RPMI7951 (cell line): ENCODE measurements at places on chromosomes 13 and 19. TPM values are rescaled to one million over a fixed set of nuclear protein-coding genes. Genes with fewer than 3 reads are reported as not detected.

GRCh38 chr13:28548872-28549271 lies 53.9 kb upstream of the FLT1 start:
- no peak for DNase-seq

GRCh38 chr19:33358408-33358807 lies 15.1 kb upstream of the CEBPG start:
- DNase-seq, result no peak

GRCh38 chr19:56158170-56158757 lies 17.2 kb downstream of the ZNF444 start:
- DNase-seq, result no peak

DNA sequence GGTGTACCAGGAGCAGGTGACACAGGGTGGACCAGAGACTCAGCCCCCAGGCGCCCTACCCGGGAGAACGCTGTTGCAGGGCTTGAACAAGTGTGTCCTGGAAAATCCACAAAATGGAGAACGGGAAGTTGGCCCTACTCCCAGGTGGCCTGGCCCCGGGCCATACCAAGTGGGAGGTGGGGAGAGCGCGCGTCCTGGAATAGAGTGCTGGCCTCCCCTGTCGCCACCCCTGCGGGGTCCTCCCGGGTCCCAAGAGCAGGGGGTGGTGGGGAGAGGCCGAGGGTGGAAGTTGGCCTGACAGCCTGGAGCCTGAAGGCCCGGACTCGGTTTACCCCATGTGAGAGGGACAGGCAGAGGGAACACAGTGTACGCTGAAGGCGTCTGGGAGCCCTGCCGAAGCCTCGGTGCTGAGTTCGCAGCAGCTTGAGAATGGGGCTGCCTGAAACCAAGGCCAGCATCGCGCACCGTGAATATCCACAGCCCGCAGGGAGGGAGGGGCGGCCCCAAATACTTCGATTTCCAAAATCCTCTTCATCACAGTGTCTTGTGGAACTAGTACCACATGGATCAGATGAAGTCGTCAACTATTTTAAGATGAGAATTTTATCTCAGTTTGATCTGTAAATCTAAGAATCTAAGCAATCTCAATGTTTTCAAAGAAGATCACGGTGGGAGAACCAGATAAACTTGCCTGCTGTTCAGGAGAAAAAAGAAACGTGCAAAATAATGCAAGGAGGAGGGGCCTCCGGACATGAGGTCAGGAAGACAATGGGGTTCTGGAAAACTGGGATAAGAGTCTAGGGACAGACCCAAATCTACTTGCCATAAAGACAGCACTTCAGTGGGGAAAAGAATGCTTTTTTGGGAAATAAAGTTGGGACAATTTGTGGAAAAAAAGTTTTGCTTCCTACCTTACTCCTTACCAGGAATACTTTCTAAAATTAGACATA lies 10.4 kb upstream of the KLF16 start:
- DNase-seq, result no peak

GJB6 gene
- not detected in 2 replicates for total RNA-seq

GRCh38 chr13:77285098-77285497 lies 41.8 kb downstream of the MYCBP2 start:
- no peak for DNase-seq

DNA sequence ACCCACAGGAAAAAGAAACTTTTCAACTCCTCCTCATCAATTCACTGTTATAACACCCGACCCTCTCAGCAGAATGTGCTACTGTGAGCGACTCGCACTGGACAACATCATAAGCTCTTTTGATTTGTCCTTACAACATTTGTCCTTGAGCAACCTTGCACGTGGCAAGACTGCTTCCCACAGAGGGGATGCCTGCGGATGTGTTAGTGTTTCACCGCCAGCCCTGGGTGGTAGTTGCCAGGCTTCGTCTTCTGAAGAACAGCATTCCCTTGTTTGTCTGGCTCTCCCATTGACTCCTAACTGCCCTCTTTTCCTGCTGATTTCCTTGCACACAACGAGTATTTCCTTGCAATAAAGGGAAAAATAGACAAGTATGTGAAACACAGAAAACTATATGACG lies 111.4 kb upstream of the SLC7A1 start:
- peak; percentile 67 for DNase-seq

DNA sequence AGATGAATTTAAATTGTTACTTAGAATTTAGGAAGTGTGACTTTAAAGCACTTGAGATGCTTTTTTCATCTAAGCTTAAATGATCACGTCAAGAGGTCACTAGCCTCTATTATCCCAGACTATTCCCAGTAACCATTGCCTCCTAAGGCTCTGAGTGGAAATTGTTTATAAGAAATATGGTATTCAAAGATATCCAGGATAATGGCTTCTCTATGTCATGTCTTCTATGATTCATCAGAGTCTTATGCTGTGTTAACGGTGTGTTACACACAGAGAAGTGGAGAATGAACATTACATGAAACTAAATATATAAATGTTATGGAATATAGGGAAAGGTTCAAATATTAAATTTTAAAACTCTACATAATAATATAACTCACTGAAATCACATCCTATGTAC lies 79.8 kb upstream of the NBEA start:
- DNase-seq, result no peak

ABHD8 gene
- 16.5 and 17.9 TPM in 2 replicates for total RNA-seq

DNA sequence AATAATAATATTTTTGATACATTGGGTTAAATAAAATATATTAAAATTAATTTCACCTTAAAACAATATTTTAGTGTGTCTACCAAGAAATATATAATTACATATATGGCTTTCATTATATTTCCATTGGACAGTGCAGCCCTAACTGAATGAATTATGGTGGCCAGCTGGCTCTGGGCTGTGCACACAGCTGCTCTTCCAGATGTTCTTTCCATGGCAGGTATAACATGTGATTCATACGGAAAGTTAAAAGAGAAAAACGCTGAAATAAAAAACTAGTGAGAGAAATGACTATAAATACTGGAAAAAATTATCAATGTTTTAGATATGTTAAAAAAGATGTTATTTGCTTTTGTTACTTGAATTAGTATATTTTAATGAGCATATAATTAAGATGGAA lies 216.3 kb downstream of the RGCC start:
- DNase-seq, result no peak

- DNase-seq, result peak; percentile 84
Observed at GRCh38 chr19:47713046-47714021, at the start of gene EHD2. Gene EHD2, plus strand, starts transcription at chr19:47713422. Its CDS starts 3,191 bp downstream, at chr19:47716613.

ZNF66 gene
- total RNA-seq, result 2.2 and 5.2 TPM in 2 replicates

MYBPC2 gene
- total RNA-seq, result 0.10 TPM in 1 of 2 replicates, not detected in the other

C13orf42 gene
- total RNA-seq, result not detected in 2 replicates

- peak; percentile 12 for DNase-seq
Observed at GRCh38 chr13:108383667-108384066, 114.1 kb downstream of the TNFSF13B start.

TINCR gene
- total RNA-seq, result 0.12 TPM in 1 of 2 replicates, not detected in the other

- DNase-seq, result peak; percentile 24
Observed at GRCh38 chr19:5971714-5972354, 6.1 kb downstream of the RANBP3 start.

DNA sequence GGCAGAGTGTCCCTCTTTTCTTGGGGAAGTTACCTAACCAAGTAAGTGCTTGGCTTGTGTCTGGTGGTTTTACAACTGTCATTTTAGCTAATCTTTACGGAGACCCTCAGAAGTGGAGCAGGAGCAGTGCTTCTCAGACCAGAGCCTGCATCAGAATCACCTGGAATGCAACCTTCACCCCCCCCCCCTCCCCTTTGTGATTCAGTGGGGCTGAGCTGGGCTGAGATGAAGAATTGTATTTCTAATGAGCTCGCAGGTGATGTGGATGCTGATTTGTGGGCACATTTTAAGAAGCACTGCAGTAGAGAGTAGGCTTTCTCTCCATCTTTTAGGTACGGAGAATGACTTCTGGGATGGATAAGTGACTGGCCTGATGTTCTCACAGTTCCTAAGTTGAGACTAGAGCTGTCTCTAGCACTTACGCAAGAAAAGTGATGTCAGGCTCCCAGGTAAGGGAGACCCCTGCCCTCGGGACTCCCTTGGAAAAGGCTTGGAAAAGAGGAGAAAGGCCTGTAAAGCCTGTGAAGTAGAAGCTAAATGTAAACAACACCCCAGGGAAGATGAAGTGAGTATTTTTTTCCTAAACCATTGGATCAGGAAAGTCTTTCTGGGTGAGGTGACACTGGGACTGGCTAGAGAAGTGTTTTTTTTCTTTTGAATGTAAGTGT lies 23.3 kb upstream of the RNF113B start:
- no peak for DNase-seq

CEACAM20 gene
- total RNA-seq, result not detected in 2 replicates

GRCh38 chr19:18551631-18552030 lies 6.0 kb upstream of the KXD1 start:
- DNase-seq, result no peak

DNA sequence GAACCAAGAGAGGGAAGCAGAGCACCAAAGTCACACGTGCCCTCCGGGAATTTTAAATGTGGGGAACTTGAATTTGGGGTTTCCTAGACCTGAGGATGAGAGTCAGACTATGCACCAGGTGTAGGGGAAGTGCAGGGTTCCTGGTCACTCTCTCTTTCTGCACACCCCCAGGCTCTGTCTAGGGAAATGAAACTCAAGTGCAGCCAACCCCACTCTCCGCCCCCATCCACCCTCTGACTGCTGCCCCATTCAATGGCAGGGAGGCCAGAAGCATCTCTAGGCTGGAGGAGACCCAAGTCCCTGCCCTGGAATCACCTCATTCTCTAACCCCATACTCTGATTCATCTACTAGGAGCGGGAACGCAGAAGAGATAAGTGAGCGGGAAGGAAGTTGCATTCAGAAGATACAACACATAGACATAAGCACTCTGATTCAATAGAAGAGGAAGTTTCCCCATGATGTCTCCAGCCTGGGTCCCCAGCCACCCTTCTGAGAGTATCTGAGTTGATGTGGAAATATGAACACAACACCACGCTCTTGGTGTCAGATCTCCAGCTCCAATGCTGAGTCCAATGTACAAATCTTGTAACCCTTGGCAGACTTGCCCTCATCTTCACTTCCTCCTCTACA lies 4.7 kb upstream of the SIGLEC14 start:
- no peak for DNase-seq

ITGBL1 gene
- 57.1 and 69.0 TPM in 2 replicates for total RNA-seq

DNA sequence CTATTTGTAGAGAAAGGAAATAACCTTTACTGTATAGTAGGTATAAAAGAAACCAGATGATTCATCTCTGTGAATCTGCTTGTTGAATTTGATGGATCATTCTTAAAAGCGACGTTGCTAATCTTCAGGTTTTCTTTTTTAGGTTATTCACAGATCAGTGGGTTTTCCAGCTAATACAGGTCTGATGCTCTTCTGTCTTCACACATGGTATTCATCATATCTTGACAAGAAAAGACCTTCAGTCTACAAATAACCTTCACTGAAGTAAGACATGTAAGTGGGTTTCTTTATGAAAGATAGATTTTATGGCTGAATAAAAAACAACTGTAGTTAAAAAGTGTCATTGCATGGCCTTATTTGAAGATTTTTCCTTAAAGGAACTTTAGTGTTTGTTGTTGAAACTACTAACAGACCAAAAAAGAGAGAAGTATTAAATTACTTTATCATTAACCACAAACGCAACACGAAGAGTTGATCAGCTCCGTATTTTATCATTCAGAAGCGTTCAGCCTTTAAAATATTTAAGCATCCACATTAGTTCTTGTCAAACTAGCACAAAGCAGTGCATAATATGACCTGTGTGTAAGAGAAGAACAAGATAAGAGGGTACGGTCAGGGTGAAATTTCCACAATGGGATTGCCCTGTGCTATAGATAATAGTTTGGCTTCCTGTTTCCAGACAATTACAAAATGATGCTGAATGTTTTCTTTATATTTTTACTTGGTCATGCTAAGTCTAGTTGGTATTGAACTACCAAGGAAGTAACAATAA lies 299.5 kb downstream of the MZT1 start:
- DNase-seq, result no peak
